ENCODE measurements at places on chromosomes 2 and 18. TPM values are rescaled to one million over a fixed set of nuclear protein-coding genes. Genes with fewer than 3 reads are reported as not detected.

DNA sequence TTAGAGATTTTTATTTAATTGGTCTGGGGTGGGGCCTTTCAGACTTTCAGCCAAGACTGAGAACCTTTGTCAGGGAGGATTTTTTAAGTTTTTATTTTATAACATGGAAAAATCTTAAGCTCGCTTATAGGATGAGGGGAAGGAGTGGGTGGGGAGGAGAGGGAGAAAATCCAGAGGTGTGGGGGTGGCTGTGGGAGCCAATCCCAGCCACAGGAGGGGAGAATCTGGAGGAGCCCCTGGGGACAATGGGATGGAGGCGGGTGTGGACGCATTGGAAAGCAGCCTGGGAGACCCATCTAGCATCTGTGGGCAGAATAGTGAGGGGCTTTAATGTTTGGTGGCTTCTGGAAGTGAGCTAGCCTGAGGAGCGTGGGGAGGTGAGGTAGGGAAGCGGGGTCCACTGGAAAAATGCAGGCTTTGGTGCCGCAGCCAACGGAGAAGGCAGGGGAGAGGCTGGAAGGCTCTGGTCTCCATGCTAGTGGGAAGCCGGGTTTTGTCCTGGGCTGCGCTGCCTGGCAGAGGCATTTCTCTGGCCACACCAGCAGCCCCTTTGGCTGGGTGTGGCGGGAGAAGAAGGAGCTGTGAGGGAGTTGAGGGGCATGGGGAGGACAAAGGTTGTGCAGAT lies 11.5 kb upstream of the INPP5D start:
- no peak for DNase-seq
- no peaks in the 10 kb centered on the region for H3K36me3 ChIP-seq
- H3K4me3 ChIP-seq, result no peak overlapping the region
- peaks cover 10% of the 10 kb centered on the region for H3K4me1 ChIP-seq

GRCh38 chr2:15031745-15032240 lies 399.3 kb downstream of the LRATD1 start:
- H3K27me3 ChIP-seq, result no peaks in the 10 kb centered on the region
- no peak overlapping the region for H3K27ac ChIP-seq
- no peak overlapping the region for H3K4me3 ChIP-seq

GRCh38 chr18:31720867-31721266 lies 36.5 kb upstream of the B4GALT6 start:
- no peak overlapping the region for H3K27ac ChIP-seq
- H3K36me3 ChIP-seq, result no peaks in the 10 kb centered on the region
- H3K27me3 ChIP-seq, result peaks cover 24% of the 10 kb centered on the region
- peaks cover 4% of the 10 kb centered on the region for H3K4me1 ChIP-seq
- no peak overlapping the region for H3K4me3 ChIP-seq

DNA sequence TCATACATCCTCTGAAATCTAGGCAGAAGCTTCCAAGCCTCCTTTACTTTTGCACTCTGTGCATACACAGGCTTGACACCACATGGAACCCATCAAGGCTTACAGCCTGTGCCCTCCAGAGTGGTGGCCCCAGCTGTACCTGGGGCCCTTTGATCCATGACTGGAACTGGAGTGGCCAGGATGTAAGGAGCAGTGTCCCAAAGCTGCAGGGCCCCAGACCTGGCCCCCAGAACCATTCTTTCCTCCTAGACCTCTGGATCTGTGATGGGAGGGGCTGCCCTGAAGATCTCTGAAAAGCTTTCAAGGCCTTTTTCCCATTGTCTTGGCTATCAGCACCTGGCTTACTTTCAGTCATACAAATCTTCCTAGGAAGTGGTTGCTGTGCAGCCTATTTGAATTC lies 63.1 kb upstream of the NOL4 start:
- no peak overlapping the region for H3K4me3 ChIP-seq
- H3K4me1 ChIP-seq, result no peaks in the 10 kb centered on the region
- no peak overlapping the region for H3K27ac ChIP-seq
- H3K27me3 ChIP-seq, result no peaks in the 10 kb centered on the region
- no peaks in the 10 kb centered on the region for H3K36me3 ChIP-seq

DNA sequence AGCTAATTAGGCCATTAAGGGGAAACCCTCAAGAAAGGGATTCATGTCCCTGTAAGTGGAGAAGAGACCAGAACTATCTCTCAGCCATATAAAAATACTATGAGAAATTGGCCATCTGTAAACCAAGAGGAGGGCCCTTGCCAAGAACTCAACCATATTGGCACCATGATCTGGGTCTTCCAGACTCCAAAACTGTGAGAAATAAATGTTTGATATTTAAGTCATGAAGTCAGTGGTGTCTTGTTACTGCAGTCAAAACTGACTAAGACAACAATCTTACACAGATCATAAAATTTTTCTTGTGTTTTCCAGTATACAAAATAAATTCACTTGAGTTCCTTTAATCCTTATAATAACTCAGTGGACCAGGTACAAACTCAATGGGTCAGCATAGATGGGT lies 589.8 kb upstream of the CDH2 start:
- no peak overlapping the region for H3K27ac ChIP-seq
- no peaks in the 10 kb centered on the region for H3K4me1 ChIP-seq
- H3K27me3 ChIP-seq, result no peaks in the 10 kb centered on the region
- no peak overlapping the region for H3K4me3 ChIP-seq
- H3K36me3 ChIP-seq, result no peaks in the 10 kb centered on the region

DNA sequence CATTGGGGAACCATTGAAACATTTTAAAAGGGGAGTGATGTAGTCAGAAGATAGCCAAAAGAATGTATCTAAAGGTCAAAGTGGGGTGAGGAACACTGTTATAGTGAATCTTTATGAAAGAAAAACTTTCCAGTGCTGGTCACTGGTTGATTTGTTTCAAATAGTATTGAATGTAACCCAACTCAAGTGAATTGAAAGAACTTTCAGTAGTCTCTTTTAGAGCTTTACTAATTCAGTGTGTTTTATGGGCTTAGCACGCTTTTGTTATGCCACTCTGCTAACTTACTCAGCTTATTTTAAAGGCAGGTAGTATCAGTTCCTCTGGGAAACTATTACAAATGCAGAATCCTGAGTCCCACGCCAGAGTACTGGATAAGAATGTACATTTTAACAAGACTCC lies 57.3 kb downstream of the GTF2A1L start:
- H3K27ac ChIP-seq, result no peak overlapping the region
- no peaks in the 10 kb centered on the region for H3K4me1 ChIP-seq
- no peak overlapping the region for H3K4me3 ChIP-seq

DNA sequence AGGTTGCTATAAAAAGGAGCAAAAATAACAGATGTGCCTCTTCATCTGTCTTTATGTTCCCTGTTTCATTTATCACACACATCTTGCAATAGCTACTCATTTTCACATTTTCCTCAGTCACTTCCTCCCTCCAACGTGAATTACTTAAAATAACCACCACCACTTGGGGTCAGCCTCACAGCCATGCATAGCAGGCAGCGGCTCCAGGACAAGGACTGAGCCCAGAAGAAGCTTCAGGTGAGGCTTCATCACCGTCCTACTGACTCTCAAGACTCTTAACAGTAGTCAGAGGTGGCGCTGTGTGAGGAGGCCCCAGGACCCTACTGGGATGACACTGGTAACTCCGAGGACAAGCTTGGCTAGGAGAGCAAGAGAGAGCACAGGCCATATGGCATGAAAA lies 15.5 kb upstream of the ST8SIA5 start:
- no peak overlapping the region for H3K4me3 ChIP-seq
- no peaks in the 10 kb centered on the region for H3K36me3 ChIP-seq
- H3K27ac ChIP-seq, result no peak overlapping the region

Gene RFTN2
- 20.2 TPM for polyA plus RNA-seq

- DNase-seq, result no peak
- no peaks in the 10 kb centered on the region for H3K36me3 ChIP-seq
- H3K27me3 ChIP-seq, result no peaks in the 10 kb centered on the region
- no peak overlapping the region for H3K27ac ChIP-seq
- no peak overlapping the region for H3K4me3 ChIP-seq
These were observed 126.5 kb downstream of the DTNB start for GRCh38 chr2:25546852-25547251.

GRCh38 chr2:44033947-44034346 lies 38.2 kb upstream of the LRPPRC start:
- H3K36me3 ChIP-seq, result no peaks in the 10 kb centered on the region
- no peak overlapping the region for H3K27ac ChIP-seq
- no peak for DNase-seq
- H3K4me1 ChIP-seq, result no peaks in the 10 kb centered on the region

DNA sequence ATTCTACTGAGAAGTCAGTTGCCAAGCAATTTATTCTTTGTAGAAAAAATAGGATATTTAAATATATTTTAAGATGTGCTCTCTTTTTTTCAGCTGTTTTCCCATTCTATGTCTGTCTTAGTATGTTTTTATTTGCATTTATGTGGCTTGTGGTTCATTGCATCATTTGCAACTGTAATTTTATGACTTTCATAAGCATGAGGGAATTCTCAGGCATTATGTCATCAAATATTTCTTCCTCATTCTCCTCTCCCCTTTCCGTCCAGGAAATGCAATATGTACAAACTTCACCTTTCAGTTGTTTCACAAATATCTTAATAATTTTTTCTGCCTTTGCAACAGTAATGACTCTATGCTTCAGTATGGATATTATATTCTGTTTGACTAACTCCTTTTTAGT lies 560.2 kb upstream of the LRATD1 start:
- H3K36me3 ChIP-seq, result no peaks in the 10 kb centered on the region
- H3K4me1 ChIP-seq, result no peaks in the 10 kb centered on the region
- H3K27me3 ChIP-seq, result no peaks in the 10 kb centered on the region

- H3K36me3 ChIP-seq, result no peaks in the 10 kb centered on the region
- no peak overlapping the region for H3K27ac ChIP-seq
- H3K4me3 ChIP-seq, result no peak overlapping the region
- no peaks in the 10 kb centered on the region for H3K4me1 ChIP-seq
- H3K27me3 ChIP-seq, result no peaks in the 10 kb centered on the region
- no peak for DNase-seq
These were observed 32.6 kb downstream of the FBXO15 start for GRCh38 chr18:74115046-74115445.

DNA sequence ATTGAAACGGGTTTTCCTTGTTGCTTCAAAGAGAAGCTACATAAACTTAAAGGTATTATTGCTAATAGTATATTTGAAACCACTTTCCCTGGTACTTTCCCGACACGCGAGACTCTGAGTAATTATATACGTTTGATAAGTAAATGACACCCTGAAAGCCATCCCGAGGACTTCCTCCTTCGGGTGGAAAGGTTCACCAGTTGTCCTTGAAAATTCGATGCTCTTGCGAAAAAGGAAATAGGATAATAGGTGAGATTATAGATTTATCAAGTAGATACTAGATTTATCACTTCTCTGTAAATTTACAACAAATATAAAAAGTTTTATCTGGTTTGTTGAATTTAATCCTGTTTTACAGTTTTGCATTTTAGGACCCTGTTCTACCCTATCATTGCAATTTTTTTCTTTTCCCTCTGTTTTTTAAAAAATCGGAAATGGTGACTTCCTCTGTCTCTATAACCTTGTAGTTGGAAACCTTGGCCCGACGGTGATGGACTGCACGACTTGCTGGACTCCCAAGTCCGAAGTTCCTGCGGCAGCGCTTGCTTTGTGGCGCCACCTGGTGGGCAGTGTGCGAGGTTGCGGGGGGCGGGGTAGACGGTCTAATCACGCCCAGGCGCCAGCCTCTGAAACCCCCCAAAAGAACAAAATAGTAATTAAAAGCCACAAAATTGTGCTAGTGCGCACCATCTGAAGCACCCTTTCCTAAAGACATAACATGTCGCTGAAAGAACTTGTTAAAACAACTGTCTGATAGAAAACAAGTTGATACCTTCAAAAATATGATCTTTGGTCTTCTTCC lies 972 bp upstream of the DLX2 start:
- no peak overlapping the region for H3K27ac ChIP-seq
- H3K36me3 ChIP-seq, result no peaks in the 10 kb centered on the region
- peaks cover 100% of the 10 kb centered on the region for H3K27me3 ChIP-seq
- no peak for DNase-seq
- peaks cover 33% of the 10 kb centered on the region for H3K4me1 ChIP-seq
- peak overlapping the region; percentile 58 for H3K4me3 ChIP-seq

Gene RANBP2
- 61.5 TPM for polyA plus RNA-seq

- H3K4me3 ChIP-seq, result no peak overlapping the region
- no peaks in the 10 kb centered on the region for H3K36me3 ChIP-seq
- DNase-seq, result no peak
- H3K27me3 ChIP-seq, result no peaks in the 10 kb centered on the region
- no peak overlapping the region for H3K27ac ChIP-seq
These were observed 748.7 kb upstream of the CHAC2 start for GRCh38 chr2:53018825-53019425.

DNA sequence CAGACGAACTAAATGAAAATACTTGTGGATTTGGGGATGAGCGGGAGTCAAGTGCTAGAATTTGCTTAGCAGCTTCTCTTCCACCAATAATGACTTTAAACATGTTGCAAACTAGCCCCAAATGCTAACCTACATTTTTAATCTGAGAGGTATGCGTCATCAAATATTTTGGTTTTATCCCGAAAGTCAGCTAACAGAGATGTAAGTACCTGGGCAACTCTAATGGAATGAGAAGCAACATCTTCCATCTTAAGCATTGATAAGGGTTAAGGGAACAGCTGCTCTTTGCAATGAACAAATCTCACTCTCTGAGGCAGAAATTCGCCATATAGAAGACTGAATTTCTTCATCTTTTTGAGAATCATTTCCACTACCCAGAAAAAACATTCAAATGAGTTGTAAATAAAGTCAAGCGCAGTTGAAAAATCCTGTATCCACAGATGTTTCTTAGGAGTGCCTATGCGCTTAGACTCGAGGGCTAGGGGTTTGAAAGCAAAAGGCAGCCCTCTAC lies 926 bp upstream of the YPEL5 start:
- H3K27ac ChIP-seq, result peak overlapping the region; percentile 99
- no peak for DNase-seq
- peak overlapping the region; percentile 90 for H3K4me3 ChIP-seq
- no peaks in the 10 kb centered on the region for H3K27me3 ChIP-seq
- H3K4me1 ChIP-seq, result peaks cover 28% of the 10 kb centered on the region

DNA sequence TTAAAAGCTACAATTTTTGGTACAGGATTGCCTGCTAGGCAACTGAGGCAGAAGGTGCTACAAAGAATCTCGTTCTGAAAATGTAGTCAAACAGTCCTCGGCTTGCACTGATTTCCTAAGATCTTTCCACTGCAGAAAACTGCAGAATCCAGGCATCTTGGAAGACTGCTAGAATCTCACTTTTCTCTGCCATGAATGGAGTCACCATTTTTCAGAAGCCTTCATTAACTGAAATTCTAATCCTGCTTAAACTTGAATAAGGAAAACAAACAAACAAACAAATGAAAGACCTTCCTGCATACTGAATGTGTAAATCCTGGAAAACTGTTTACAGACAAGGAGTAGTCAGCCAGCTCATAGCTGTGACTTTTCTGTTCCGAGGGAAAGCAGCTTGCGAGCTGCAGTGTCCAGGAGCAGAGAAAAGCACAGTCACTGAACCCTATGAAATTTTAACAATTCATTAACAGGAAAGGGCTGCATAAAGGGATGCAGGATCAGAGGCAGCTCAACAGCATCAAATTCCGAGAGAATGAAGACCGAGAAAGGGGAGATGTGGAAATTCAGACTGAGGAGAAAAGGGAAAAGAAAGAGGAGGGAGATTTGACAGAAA lies 210.5 kb upstream of the PIK3C3 start:
- no peak overlapping the region for H3K27ac ChIP-seq
- no peak for DNase-seq
- H3K27me3 ChIP-seq, result no peaks in the 10 kb centered on the region
